ENCODE measurements at places on chromosomes 16 and 17.

DNA sequence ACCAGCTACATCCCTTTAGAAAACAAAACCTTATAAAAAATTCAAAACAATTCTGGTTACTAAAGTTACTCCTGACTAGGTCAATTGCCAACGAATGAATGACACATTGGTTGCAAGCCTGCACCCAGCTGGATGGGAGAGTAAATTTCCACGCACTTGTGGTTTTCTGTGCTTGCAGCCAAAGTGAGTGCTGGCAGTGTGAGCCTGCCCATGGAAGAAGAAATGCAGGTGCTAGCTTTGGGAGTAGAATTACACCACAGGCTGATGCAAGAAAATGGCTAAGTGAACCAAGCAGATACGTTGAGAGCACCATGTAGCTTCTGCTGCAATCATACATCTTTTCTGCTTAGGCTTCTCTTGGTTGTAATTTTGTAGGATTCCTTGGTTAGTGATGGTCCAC is 74.6 kb downstream of the SYCE1L start:
- DNase-seq: no peak

DNA sequence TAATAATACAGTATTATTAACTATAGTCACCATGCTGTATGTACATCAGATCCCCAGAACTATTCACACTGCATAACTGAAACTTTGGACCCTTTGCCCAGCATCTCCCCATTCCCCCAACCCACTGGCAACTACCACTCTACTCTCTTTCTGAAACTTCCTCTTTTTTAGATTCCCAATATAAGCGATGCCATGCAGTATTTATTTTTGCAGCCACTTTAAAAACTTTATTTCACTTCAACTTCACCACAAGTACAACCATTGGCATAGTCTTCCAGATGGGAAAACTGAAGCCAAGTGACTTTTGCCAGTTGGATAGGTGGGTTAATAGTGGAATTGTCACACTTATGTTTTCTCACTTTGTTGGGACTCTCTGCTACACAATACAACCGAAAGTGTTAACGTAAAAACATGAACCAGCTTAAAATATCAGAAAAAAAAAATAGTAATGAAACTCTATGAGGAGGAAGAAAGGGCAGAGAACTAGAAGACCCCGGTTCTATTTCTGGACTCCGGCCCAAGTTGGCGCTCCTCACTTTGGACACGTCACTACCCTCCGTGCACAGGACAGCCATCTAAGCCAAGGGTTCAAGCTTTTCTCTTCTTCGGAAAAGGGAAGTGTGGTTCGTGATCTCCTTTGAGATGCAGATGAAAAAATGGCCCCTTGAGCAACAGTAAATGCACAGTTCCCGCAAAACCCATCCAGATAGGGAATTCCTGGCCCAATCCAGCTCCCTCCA is 743 bp downstream of the SHCBP1 start:
- DNase-seq: no peak

DNA sequence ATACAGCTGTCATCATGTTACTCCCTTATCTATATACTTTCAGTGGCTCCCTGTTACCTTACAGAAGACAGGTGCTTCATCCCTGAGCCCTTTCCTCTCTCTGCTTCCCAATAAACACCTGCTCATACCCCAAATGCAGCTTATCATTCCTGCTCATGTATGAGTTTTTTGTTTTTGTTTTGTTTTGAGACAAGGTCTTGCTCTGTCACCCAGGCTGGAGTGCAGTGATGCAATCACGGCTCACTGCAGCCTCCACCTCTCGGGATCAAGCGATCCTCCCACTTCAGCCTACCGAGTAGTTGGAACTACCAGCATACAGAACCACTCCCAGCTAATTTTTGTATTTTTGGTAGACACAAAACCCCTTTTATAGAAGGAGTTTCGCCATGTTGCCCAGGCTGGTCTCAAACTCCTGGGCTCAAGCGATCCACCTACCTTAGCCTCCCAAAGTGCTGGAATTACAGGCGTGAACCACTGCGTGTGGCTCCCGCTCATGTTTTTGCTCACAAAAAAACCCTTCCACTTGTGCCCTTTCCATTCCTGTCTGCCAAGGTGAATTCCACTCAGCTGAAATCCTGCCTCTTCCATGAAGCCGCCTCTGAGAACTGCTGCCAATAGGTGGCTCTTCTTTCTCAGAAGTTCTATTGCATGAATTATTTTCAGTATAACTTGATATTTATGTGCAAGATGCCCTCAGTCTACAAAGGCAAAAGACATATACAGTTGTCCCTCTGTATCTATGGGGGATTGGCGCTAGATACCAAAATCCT is 7.9 kb upstream of the RNF157 start:
- no peak for DNase-seq

DNA sequence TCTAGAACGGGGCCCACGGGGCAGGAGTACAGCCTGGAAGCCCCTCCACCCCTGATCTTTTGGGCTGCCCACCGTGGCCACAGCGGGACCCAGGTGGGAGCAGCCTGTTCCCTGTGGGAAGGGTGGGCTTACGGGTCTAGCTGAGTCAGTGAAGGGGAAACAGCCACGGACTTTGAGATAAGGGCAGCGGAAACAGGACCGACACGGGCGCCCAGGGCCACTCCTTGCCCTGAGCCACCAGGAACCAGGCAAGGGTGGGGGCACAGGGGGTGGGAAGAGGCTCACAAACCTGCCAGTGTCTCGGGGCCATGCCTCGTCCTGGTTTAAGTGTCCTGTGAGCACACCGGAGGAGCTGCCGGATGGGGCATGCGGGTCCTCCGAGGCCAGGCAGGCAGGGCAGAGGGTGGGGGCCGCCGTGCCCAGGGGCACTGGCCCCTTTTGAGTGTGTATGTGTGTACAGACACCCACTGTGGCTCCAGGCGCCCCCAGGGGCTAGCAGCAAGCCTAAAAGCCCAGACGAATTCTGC is 47.6 kb upstream of the PVALEF start:
- no peak for DNase-seq

DNA sequence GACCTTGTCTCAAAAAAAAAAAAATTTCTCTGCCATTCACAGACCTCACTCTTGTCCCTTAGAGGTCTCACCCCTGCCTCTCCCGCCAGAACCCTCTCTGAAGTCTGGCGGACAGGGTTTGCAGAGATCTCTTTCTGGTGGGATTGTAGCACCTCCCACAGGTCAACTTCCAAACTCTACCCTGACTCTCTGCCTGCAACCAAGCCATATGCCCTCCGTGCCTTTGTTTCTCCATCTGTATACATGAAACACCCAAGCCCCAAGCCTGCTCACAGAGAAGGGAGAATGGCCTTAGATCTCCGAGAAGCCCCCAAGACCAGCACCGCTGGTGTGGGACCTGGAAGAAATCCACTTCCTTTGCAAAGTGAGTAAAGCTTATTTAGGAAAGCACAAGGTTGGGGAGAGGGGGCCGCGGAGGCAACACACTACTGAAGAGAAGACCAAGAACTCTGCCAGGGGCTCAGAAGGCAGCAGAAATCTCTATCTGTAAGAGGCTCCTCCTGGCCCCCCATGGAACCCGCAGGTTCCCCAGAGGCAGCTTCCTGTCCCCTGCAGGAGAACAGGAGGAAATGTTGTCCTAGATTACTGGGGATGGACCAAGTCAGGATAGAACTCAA is 219.9 kb downstream of the C16orf78 start:
- DNase-seq: no peak
